Fibroblast of skin of scalp (primary cell): ENCODE measurements at places on chromosomes 1 and 21.

DNA sequence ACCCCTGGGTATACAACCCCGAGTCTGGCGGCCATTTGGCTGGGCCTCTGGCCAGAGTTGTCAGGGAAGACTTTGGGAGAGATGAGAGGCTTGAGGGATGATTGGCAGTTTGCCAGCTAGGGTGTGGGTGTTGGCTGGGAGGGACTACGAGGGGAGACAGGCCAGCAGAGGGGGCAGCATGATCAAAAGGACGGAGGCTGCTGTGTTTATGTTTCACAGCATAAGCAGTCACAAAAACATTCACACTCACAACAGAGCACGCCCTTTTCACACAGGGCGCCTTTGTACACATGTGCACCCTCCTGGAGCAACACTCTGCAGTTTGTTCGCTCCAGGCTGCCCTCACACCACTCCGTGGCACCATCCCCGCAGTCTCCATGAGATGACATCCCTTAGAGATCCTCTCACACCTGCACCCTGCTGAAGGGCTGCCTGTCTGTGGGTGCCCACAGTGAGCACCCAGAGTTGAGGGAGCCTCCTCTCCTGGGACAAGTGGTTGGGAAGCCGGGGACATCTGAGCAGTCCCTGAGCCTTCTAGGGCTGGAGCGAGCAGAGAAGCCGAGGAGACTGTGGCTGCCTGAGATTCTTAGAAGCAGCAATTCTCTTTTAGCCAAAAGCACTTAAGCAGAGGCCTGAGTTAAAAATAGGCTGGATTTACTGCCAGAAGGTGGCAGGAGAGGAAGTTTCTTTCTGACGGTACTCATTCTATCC is 15.4 kb downstream of the EFNA3 start:
- DNase-seq = peak; percentile 46

DNA sequence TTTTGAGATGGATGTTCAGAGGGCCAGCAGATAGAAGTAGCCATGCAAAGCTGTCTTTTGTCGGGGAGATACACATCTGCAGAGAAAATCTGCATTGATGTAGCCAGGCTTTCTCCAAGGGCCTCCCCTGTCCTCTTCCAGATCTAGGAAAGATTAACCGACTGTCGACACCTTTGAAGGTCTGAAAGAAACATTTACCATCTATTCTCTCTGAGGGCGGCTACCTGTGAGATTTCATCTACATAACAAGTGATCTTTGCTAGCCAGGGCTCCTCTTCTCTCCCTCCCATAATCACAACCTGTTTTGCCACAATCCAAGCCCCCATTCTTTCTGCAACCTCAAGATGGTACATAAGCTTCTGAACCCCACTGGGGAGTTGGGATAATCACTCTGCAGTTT is 193.6 kb downstream of the RGS7 start:
- DNase-seq = no peak

- DNase-seq = peak; percentile 39
Observed at GRCh38 chr1:63968663-63969440, 195.0 kb downstream of the ROR1 start.

- no peak for DNase-seq
Observed at GRCh38 chr1:26289158-26290059, 9.5 kb downstream of the SH3BGRL3 start.

- no peak for DNase-seq
Observed at GRCh38 chr1:223249854-223250631, 107.0 kb upstream of the TLR5 start.

- DNase-seq = peak; percentile 60
Observed at GRCh38 chr21:37032877-37033471, 26.5 kb downstream of the RIPPLY3 start.

DNA sequence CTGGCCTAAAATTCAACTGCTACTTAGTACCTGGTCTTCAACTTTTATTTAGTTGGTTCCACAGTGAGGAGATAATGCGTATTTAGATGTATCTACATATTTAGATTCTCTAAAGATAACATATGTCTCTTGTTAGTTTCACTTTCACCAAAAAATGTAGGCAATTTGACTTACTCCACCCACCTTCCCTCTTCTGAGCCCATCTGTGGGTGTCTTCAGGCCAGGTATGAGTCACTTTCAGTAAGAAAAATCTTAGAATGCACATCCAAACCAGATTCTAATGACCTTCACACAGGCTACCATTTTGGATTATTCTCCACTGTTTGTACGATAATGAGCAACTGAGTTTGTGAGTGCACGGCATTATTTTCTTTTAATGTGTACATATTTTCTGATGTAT is 501.7 kb downstream of the NEGR1 start:
- peak; percentile 16 for DNase-seq

- peak; percentile 39 for DNase-seq
Observed at GRCh38 chr1:145956781-145957442, 905 bp downstream of the LIX1L start.
